LNCaP clone FGC (cell line): ENCODE measurements at places on chromosomes 7 and 10.

DNA sequence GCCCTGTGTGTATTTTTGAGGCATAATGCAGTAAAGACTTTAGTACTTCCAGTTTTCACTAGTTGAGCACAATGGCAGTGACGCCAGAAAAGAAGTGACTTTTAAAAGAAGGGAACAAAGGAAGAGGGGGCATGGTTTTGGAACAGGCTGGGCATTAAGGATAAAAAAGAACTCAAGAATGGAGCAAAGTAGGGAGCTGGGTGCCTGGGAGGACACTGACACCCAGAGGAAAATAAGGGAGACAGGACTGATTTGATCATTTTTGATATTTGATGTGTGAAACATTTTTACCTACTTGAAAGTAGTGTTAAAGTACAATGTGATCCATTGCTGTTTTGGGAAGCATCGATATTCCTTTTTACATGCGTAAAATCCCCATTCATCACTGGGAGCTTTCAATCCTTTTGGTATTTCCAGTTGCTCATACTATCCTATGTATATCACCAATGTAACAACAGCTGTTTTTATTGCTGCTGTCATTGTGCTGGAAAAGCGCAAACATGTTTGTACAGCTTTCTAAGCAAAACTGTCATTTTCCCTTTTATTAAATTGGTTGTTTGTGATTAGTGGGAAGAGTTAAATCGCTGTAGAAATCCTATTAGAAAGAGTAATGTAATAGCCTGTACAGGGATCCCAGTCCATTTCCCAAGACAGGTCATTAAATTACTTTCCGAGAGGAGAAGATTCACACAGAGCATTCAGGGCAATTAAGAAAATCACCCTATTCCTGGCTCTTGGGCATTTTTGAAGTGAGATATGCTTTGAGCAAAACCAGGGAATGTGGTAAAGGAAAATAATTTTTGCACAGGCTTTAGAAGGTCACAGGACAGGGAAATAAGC, 85.2 kb downstream of the ADAM12 start:
- DNase-seq: no peak

- DNase-seq: no peak
Observed at GRCh38 chr10:84008878-84009277, 130.4 kb upstream of the GHITM start.

DNA sequence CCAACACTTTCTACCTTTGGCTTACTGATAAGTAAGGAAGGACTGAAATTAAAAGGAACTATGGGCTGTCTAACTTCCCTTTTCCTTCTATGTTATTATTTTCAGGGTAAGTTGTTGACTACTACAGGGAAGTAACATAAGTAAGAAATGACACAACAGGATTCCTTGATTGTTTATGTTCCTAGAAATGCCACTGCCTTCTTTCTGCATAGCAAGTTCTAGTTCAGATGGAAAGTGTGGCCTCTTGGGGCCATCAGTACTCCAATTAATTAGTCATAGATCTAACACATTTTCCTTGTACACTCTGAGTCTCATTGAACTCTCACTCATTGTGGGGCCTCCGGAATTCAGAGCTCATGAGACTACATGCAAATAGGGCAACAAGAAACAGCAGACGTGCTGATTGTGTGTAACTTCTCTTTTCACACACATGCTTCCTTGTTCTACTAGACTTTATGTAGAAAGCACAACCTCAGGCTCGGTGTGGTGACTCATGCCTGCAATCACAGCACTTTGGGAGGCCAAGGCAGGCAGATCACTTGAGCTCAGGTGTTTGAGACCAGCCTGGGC, 35.3 kb upstream of the HIBADH start:
- no peak for DNase-seq

DNA sequence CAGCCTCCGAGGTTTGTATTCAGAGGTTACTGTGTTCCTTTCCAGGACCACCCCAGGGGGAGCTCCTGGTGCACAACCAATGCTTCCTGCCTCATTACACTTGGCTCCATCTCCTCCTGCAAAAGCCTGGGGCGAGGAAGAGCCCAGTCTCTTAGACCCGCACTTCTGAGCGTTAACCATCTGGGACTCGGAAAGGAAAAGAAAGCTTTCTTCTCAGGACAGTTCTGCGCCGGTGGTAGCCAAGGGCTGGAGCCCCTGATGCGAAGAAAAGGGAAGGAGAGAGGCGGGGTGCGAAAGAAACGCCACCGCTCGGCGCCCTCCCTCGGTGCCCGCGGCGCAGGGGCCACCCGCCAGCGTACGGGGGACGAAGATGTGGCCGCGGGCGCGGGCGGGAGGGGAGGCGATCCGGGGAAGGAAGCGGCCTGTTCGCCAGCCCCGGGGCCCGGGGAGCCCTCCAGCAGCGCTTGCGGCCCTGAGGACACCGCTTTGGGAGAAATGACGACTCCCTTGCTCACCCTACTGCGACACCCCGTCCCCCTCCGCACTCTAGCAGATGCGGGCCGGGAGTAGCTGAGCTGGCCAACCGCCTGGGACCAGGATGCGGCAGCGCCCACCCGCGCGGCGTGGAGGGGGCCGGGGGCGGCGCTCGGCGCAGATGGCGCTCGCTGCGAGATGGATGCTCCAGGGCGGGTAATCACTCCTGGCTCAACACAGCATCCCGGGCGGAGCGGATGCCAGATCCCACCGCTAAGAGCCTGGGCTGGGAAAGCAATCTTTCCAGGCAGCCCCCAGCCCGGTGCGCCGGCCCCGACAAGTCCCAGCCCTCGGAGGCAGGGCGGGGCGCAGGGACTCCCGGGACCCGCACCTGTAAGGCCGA, 1.3 kb downstream of the NRCAM start:
- no peak for DNase-seq

GRCh38 chr10:70578371-70578947, 24.1 kb downstream of the PRF1 start:
- no peak for DNase-seq

- no peak for DNase-seq
Observed at GRCh38 chr10:26534384-26534783, 96.2 kb downstream of the APBB1IP start.

DNA sequence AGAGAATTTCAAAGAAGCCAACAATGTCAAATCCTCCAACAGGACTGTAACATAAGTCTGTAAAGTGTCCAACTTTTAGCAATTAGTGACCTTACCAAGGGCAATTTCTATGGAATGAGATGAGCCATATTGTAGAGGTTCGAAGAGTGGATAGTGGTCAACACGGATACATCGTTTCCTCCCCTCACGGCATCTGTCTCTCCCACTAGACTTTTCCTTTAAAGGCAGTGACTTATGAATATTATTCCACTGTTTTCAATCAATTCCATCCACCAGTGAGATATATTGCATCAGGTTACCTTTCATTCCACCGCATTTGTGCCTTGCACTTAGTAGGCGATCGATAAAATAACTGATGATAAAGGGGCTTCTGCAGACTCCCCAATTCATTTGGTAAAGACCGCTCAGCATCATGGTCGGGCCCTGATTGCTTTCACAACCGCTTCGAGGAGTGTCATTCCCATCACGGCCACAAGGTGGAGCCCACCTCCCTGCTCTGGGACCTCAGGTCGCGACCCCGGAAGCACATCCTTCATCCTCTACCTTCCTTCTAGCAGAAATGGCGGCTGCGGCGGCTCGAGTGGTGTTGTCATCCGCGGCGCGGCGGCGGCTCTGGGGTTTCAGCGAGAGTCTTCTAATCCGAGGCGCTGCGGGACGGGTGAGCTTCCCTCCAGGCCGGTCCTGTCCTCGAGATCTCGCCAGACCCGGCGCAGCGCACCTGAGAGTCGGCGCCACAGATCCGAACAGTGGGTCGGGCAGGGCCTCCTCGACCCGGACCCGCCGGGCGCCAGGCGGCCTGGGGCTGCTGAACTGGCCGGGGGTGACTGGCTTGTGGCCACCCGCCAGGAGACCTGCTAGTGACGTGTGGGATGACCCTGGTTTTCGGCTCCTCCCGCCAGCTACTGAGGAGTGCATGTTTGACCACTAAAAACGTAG, at the start of gene PMPCB:
Gene PMPCB (plus strand): TSS at position 535 of the 936 bp plus-strand sequence. CDS start 25 bp downstream, at position 560.
- peak; percentile 73 for DNase-seq

GRCh38 chr10:101292194-101293006, 61.6 kb upstream of the BTRC start:
- DNase-seq: no peak

DNA sequence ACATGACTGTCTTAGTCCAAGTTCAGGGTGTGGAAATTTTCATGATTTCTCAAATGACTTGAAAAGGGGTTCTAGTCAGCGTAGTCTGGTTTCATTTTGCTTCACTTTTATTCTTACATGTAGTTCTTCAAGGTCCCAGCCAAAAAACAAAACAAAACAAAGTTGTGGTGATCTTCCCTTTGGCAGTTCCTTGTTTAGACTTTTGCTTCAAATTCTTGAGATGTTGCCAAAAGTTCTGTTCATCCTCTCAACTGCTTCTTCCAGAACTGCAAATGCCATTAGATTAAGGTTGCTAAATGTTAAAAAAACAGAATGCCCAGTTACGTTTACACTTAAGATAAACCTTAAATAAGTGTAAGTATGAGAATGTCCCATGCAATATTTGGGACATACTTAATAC, 370.8 kb upstream of the LRRTM3 start:
- DNase-seq: no peak

GRCh38 chr7:4383584-4383983, 298.5 kb upstream of the FOXK1 start:
- no peak for DNase-seq

DNA sequence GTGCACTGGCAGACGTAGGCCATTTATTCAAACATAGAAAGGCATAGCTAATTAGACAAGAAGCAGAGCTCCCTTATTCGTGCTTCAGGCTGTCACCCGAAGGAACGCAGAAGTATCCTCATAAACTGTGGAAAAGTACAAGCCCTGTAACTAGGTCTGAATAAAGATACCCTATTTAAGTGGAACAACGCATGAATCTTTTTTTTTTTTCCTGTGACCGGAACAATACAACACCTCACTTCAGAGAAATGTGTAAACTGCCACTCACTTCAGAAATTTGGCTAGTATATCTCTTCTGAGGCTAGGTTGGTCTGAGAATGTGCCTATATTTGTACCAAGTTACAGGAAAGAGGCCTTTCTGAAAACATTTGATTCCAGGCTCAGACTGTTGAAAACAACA, 8.0 kb upstream of the CSTF2T start:
- DNase-seq: no peak

DNA sequence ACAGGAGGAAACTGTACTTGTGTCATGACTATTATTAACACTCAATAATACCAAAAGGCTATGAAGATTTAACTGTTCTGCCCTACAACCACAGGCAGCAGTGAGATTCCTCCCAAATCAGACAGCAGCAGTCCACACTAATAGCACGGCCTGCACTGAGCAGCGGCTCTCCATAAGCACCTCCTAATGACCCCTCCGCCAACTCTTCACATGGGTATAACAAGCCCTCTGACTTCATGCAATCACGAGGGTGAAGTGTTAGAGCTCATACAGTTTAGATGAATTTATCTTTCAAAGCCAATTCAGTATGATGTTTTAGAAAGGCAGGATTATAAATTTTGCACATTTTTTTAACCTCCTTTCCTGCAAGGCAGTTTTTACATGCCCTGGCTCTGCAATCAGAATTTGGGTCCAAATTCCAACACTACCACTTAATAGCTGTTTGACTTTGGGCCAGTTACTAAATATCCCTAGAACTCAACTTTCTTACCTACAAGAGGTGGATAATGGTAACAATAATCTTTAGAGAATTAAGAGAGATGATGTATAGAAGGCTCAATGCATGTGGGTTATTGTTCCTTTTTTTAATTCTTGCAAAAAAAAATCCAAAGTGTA, 617.1 kb downstream of the KCNMA1 start:
- DNase-seq: no peak

DNA sequence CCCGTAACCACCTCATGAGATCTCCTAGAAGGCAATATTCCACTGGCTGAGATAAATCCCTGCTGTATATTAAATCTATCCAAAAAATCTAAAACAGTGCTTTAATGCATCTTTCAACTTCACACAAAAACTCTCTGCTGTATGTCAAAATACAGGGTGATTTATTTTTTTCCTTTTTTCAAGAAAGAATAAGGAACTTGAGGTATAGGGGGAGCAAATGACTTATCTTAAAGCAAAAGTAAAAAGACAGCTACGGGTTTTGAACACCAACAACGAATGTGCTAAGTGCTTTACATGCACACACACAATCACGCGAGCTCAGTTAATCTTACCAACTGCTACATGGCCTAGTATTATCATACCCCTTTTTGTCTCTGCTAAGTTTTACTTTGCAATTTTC, 168.9 kb upstream of the PHF14 start:
- no peak for DNase-seq

GRCh38 chr7:132666071-132666773, 90.0 kb upstream of the PLXNA4 start:
- no peak for DNase-seq

- DNase-seq: no peak
Observed at GRCh38 chr7:134533288-134533771, 6.0 kb downstream of the AKR1B10 start.

DNA sequence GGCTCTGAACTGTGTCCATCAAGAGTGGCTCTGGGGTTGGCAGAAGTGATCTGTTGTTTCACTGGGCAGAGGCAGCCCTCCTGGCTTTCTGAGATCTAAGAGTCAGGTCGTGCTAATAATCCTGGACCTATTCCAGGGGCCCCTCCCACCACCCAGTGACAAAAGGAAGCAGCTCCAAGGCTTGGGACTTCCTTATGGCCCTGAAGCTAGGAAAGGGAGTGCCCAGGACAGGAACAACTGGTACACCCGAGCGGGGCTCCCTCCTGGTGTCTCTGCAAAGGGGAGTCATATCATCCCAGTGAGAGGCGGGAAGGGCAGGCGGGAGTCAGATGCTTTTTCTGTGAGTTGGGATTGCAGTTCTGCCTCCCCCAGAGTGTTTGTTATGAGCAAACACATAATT, 32.3 kb downstream of the RPS24 start:
- no peak for DNase-seq

DNA sequence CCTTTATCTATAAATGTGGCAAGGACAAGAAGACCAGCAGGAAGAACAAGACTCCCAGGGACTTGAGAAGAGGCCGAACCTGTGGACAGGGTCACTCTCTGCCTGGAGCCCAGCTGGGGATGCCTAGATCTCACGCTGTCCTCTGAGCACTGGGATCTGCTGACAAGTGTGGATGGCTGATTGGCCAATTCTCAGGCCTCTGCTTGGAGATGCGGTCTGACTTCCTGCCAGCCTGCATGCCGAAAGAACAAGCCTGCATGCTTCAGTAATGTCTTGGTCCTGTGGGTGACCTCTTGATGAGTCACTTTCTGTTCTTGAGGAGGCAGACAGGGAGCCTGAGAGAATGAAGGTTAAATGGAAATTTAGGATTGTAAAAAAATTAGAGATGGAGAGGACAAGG, 84.7 kb downstream of the TMEM178B start:
- peak; percentile 2 for DNase-seq

GRCh38 chr7:33596686-33597085, 308.7 kb upstream of the BMPER start:
- DNase-seq: no peak

- no peak for DNase-seq
Observed at GRCh38 chr7:146116521-146117222, at the start of gene CNTNAP2. Gene CNTNAP2 (plus strand): TSS chr7:146116801. CDS start chr7:146116877, 76 bp downstream.

DNA sequence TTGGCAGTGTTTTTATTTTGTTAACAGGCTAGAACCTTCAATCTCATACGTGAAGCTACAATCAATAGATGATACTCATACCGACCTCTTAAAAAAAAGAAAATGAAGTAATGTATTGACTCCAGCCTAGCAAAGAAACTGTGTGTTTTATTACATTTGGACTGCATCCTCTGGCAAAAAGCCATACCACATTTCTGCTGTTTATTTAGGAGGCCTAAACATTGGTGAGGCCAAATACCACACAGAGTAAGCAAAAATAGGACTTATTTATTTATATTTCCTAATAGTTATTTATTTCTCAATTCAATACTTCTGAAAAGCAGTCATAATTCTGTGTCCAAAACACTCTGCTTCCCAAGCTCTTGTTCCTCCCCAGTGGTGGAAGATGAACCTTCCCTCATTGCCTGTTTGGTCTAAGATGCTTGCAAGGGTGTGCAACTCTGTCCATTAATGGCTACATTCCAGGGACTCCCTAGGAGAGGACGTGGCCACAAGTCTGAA, 398.8 kb upstream of the KLF6 start:
- DNase-seq: peak; percentile 46
